ENCODE measurements at places on chromosomes 1 and 21.

GRCh38 chr1:240693036-240693435 lies 81.1 kb upstream of the GREM2 start:
- DNase-seq, result no peak

DNA sequence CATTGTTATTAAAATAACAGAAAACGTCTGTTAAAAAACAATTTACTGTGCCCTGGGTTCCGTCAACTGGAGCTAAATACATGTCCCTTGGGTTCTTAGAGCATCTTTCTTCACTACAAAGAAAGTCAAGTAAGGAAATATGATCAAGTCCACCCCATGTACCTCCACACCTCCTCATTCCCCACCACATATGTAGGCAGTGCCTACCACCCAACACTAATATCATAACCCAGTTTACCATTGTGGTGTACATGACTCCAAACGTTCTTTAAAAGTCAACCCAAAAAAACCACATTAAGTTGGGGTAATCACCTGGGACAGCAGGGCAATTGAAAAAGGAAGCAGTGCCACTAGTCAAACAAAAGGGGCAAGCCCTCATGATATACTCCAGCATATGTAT lies 7.8 kb upstream of the LRRC52 start:
- DNase-seq, result no peak

GRCh38 chr1:8866792-8867415 lies 11.6 kb downstream of the ENO1 start:
- no peak for DNase-seq

GRCh38 chr1:145758116-145758515 lies 38.8 kb downstream of the CD160 start:
- DNase-seq, result no peak

DNA sequence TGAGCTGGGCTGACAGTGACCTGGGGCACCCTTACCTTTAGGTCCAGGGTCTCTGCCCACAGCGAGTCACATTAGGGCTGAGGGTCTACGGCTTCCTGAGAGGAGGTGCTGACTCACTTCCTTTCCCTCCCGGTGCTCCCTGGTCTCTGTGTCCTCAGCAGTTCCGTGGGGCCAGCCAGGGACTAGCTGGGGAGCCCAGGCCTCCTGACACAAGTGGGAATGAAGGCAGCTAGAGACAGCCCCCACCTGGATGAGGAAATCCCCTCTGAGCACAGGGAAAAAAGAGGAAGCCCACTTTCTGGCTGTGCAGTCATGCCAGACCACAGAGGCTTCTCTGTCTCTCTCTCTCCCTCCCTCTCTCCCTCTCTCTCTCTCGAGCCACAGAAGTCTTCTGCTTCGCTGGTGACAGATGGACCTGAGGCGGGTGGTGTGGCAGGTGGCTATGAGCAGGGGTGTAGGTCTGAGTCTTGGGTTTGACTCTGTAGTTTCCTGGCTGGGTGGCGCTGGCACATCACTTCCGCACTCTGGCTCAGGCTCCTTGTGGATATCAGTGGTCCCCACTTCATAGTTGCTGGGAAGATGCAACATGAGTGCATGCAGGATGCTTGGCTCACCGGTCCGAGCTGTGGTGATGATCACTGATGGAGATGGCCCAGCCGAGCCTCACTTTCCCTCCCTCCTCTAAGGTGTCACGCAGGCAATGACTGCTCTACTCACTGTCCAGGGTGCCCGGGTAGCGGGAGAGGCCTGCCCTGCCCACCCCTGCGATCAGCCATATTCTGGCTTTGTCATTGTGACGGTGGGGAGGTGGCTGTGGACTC lies 3.5 kb downstream of the SLC66A1 start:
- DNase-seq, result peak; percentile 31

GRCh38 chr1:7405844-7406500 lies 365.1 kb upstream of the VAMP3 start:
- no peak for DNase-seq

DNA sequence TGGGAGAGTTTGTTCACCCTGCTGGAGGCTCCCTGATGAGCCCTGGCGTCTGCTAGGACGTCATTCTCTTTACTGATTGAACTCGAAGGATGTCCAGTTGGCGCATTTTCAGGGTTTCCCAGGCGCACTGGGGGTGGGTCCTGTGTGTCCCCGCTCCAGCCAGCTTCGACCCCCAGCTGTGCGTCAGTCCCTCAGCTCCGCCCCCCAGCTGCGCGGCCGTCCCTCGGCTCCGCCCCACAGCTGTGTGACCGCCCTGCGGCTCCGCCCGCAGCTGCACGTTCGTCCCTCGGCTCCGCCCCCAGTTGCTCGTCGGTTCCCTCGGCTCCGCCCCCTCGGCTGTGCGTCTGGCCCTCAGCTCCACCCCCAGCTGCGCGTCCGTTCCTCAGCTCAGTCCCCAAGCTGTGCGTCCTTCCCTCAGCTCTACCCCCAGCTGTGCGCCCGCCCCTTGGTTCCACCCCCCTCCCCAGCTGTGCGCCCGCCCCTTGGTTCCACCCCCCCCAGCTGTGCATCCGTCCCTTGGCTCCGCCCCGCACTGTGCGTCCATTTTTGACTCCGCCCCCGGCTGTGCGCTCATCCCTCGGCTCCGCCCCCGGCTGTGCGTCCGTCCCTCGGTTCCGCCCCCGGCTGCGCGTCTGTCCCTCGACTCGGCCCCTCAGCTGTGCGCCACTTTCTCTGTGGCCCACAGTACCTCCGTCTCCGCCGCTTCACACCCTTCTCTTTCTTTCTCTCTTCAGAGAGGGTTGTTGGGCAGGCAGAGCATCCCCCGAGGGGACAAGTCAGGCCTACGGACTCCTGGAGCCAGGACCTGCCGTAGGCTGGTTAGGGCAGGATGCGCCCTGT lies 61.3 kb downstream of the FAAP20 start:
- peak; percentile 98 for DNase-seq

DNA sequence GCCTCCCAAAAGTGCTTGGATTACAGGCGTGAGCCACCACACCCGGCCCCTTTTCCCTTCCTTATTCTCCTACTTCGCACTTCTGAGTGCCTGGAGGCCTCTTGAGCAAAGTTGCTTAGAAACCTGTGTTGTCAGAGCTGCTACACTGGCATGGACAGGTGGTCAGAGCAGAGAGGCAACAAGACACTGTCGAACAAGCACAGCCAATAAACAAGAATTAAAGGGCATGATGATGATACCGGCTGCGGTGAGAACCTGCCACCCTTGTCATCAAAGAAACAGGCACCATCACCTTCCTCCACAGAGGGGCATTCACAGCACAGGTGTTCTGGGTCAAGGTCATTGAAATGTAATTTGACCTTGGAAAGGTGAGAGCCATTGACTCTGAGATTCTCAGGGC lies 23.3 kb downstream of the STUM start:
- DNase-seq, result no peak

DNA sequence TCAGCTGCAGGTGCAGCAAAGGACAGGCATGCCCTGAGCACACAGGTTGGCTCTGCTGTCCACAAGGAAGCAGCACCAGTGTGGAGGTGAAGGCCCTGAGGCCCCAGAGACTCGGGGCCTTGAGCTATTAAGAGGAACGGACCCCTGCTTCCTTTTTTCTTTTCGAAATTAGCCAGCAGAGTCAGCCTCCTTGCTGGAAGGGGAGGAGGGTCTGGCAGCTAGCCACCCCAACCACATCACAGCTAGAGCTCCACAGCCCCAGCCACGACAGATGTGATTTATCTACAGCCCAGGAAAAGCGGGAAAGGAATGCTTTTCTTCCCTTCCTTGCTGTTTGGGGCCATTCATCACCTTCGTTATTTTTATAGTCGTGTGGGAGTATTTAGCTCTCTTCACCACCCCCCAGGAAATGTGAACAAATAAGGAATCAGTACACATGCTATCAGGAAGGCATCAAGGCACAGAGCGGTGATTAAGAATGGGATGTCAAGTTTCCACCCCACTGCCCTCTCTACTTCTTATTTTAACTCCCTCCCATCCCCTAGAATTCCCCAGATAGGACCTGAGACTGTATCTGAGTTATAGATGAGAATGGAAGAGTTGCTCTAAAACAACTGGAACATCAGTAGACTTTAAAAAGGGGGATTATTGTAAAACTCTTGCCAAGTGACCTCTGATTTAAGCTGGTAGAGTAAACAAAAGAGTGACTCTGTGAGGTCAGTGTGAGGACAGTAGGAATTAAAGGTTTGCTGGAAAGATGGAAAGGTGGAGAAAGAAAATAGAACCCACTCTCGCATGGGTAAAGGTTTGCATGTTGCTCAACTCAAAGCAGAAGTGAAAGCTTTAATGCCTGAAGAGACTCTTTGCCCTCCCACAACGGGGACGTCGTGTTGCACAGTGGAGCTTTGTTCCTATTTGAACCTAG lies 224.7 kb upstream of the GJB5 start:
- DNase-seq, result no peak

DNA sequence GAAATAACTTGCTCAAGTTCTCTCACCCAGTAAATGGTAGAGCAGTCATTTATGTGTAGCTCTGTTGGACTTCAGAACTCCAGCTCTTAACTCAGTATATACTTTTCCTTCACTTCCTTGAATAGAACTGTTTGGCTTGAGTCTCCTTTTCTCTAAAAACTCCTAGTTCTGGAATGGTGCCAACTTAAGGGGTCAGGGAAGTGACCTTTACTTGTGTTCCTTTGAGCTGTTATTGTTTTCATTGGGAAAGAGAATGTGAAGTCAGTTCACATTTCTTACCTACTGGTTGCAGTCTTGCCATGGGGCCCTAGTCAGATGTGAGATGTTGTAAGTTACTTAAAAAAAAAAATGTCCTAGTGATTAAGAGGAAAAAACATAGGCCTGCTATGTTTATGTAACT lies 77.0 kb upstream of the MACF1 start:
- DNase-seq, result peak; percentile 85
